ENCODE measurements at places on chromosomes 7 and 10.

DNA sequence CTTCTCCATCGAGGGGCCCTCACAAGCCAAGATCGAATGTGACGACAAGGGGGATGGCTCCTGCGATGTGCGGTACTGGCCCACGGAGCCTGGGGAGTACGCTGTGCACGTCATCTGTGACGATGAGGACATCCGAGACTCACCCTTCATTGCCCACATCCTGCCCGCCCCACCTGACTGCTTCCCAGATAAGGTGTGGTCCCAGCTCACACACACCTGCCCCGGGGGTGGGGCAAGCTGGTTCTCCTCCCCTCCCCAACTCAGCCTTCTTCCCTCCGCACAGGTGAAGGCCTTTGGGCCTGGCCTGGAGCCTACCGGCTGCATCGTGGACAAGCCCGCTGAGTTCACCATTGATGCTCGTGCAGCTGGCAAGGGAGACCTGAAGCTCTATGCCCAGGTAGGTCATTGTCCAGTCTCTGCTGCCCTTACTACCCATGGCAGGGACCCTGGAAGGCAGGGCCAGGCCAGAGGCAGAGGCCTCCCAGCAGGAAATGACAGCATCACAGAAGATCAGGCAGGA lies 11.0 kb downstream of the FLNC start:
- no peak for DNase-seq

DNA sequence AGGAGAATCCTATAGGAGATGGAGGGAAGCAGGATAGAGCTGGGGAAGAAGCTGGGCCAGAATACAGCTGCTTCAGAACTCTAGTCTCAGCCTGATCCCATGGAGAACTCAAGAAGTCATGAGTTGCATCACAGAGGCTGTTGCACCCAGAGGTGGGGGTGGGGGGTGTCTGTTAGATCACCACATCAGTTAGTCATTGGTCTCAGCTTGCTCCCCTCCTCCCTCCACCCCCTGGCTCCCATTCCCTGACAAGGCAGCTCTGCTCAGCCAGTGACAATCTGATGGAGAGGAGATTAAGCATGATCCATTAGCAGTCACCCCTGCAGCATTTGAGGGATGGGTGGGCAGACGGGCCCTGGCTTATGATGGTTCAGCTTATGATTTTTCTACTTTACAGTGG lies 58.4 kb upstream of the FGL2 start:
- DNase-seq = no peak

DNA sequence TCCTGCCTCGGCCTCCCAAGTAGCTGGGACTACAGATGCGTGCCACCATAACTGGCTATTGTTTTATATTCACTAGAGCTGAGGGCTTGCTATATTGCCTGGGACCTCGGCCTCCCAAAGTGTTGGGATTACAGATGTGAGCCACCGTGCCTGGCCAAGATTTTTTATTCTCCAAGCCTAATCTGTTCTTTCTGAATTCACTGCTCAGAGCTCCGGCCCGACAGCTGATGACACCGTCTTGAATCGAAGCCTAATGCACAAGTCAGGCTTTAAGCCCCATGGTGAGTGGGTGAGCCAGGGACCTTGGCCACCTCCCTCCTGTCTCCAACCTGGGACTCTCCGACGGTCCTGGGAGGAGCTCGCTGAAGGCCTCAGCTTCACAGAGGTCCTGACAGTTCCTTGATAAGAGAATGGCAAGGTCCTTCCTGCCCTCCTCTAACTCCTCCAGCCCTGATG lies 338.9 kb downstream of the WDR37 start:
- DNase-seq = no peak

DNA sequence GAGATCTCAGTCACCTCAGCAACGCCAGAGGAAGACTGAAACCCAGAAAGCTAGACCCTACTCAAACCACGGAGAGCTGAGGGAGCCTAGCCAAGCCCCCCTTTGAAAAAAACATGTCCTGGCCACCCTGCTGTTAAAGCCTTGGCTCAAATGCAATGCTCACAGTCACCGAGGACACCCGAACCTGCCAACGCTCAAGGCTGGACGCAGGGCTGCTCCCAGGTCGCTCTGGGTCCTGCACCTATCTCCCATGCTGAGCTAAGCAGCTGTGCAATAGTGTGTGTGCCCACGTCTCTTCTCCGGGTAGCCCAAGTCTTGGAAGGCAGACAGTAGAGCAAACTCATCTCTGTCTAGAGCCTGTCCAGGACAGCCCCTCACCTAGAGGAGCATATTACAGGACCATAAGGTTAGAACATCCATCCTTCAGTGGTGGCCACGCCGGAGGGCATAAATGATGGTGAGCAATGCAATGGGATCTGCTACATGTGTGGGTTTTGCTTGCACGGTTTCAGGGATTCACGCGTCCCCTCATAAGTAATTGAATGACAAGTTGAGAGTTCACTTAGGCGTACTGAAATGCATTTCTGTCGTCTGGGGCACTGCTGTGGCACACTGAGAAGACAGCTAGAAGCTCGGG lies 94.2 kb upstream of the DDC start:
- no peak for DNase-seq

- no peak for DNase-seq
Observed at GRCh38 chr7:121076350-121077164, 88.0 kb downstream of the CPED1 start.

- DNase-seq = no peak
Observed at GRCh38 chr7:33796538-33796937, 108.8 kb upstream of the BMPER start.

- no peak for DNase-seq
Observed at GRCh38 chr10:660970-661596, 28.4 kb downstream of the DIP2C start.

GRCh38 chr10:24255881-24256311 lies 47.0 kb downstream of the KIAA1217 start:
- DNase-seq = no peak

GRCh38 chr10:81655986-81656385 lies 219.0 kb upstream of the NRG3 start:
- no peak for DNase-seq

GRCh38 chr7:104894726-104895521 lies 119.1 kb upstream of the KMT2E start:
- no peak for DNase-seq

- DNase-seq = peak; percentile 13
Observed at GRCh38 chr7:112869111-112869774, 79.0 kb upstream of the TMEM168 start.

- no peak for DNase-seq
Observed at GRCh38 chr10:23522345-23522744, 83.5 kb downstream of the OTUD1 start.

GRCh38 chr7:27697861-27698430 lies 35.3 kb upstream of the HIBADH start:
- DNase-seq = no peak

GRCh38 chr7:8214244-8214824 lies 47.6 kb downstream of the ICA1 start:
- no peak for DNase-seq

GRCh38 chr10:47026301-47027107 lies 115.3 kb downstream of the PTPN20 start:
- no peak for DNase-seq

DNA sequence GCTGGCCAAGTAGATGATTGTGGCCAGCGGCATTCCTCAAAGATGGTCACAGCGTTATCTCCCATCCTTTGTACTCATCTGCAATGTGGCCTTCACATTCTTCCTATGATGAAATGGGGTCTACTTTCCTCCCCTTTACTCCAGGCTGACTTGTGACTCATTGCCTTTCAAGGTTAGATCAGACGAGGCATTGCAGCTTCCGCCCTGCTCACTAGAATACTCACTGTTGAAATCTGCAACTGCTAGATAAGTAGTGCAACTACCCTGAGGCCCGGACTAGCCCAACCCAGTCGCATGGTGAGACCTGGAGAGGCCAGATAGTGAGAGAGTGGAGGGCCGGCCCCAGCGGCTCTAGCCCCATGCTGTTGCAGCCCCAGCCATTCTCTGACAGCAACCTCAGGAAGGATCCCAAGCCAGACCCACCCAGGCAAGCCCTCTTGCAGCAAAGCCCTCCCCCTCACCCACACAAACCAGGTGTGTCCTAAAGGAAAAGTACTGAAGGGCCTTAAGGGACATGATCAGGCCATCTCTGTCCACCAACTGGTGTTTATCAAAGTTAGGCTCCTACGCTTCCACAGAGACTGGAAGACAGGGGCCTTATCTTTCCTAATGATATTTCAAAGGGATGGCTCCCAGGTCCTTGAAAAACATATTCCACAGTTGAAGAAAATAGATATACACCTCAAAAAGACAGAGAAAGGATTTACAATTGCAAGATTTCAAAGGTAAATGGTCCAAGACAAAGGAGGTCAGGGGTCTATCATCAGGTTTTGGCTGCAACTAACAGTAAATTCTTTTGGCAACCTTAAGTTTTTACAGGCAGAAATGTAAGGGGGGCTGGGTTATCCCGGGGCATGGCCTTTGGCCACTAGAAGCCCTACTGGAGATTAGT lies 107.2 kb upstream of the TRIM24 start:
- DNase-seq = no peak

DNA sequence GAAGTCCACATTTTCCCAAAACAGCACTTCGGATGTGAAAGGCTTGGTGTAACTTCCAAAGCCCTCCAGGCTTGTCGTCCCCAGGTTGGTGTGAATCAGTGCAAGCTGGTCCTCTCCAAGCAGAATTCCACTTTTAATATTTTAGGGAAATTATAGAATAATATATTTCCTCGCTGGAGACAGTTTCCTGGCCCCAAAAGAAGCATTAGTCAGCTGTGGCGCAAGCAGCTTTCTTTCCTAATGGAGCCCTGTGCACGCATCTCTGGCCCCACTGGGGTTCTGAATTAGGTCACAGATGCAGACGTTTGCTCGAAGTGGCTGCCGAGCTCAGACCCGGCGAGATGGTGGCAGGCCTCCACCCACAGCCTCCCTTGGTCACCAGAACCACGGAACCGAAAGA lies 33.3 kb upstream of the MNX1 start:
- no peak for DNase-seq

GRCh38 chr10:71494476-71494875 lies 97.8 kb downstream of the CDH23 start:
- DNase-seq = no peak

- DNase-seq = no peak
Observed at GRCh38 chr7:115007751-115008150, 85.9 kb downstream of the MDFIC start.

- DNase-seq = no peak
Observed at GRCh38 chr7:25770670-25771069, 381.3 kb upstream of the NFE2L3 start.

GRCh38 chr7:128919881-128920799 lies 9.6 kb upstream of the KCP start:
- no peak for DNase-seq

DNA sequence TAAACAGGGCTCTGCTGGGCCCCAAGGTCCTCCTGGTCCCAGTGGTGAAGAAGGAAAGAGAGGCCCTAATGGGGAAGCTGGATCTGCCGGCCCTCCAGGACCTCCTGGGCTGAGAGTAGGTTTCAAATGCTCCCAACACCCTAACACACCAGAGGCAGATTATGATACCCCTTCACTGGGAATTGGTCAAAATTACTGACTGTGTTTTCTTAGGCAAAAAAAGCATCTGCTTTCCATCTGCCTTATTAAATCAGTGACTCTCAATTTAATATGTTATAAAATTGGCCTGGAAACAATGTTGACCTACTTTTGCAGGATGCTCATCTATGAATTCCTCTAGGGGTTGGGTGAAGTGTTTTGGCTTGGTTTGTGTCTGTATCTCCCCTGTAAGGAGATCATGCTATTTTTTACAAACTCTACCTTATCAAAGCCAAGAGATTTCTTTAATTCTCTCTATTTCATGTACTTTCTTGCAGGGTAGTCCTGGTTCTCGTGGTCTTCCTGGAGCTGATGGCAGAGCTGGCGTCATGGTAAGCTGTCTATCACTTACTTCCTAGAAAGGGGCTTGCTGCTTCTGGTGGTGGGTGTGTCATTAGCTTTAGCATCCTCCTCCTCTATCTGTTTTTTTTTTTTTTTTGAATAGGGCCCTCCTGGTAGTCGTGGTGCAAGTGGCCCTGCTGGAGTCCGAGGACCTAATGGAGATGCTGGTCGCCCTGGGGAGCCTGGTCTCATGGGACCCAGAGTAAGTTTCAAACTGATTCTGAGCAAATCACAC lies 15.9 kb downstream of the COL1A2 start:
- no peak for DNase-seq

DNA sequence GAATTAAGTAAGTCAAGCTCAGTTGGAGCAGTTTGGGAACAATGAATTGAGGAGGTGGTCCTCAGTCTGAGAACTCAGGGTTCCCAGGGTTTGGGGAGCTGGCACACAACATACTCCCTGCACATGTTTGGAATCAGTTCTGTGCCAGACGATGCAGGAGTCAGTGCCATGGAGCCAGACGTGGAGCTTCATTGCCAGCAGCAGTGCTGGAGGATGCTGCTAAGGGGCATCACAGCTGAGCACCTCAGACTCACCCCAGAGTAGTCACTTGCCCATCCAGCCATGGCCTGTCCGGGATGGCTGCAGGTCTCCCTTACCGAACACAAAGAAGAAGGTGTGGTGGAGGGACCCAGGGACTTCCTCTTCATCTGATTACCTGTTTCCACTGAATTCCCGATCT lies 7.9 kb downstream of the GIMAP5 start:
- DNase-seq = no peak

- DNase-seq = no peak
Observed at GRCh38 chr10:70597856-70598815, 4.4 kb downstream of the PRF1 start.

GRCh38 chr7:106285855-106286492 lies 1.2 kb upstream of the NAMPT start:
- DNase-seq = no peak

- DNase-seq = no peak
Observed at GRCh38 chr10:119409906-119410305, 132.6 kb downstream of the RGS10 start.

DNA sequence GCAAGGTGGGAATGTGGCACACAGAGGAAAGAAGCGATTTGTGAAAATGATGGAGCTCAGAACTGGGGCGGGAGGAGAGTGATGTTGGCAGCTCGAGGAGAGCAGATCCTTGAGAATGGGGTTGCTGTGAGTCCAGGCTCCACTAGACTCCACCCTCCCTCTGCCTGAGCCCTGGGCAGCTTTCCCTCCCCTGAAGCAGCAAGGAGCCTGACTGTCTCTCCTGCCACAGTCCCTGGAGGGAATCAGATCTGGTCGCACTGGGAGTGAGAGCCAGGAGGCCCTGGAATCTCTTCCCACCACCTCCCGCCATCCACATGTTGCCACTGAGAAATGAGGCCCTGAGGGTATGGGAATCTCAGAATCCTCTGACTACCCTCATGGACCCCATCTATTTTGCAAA lies 362.7 kb downstream of the PLXNA4 start:
- DNase-seq = no peak

DNA sequence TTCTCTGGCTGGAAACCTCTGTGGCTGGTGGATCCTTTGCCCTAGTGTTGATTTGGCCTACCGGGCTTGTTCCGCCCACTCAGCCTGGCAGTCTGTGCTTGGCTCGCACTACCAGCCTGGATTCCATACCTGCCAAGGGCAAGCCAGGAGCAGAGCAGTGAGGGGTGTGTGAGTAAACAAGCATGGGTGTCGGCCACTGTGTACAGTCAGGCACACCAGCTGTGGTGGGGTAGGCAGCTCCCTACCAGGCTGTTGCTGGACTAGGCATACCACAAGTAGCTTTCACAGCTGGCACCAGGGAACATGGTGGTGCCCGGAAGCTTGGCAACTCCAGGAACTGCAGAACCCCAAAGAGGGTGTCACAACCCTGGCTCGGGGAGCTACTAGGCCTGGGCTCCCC lies 942.9 kb upstream of the LRRN3 start:
- no peak for DNase-seq

- no peak for DNase-seq
Observed at GRCh38 chr10:111440501-111440900, 363.7 kb downstream of the ADRA2A start.

Measured in stimulated activated CD8-positive, alpha-beta memory T cell treated with anti-CD3 and anti-CD28 coated beads, Interleukin-2, amount 100 ng/mL, for 1 hour (primary cell).